ENCODE measurements at places on chromosomes 1 and 21. TPM values are rescaled to one million over a fixed set of nuclear protein-coding genes. Genes with fewer than 3 reads are reported as not detected.

GRCh38 chr1:172482044-172482443 lies 38.2 kb upstream of the PIGC start:
- DNase-seq = no peak

GRCh38 chr21:35102488-35103371 lies 53.6 kb upstream of the RUNX1 start:
- DNase-seq = peak; percentile 6

- no peak for DNase-seq
Measured at GRCh38 chr1:71668065-71668464, 587.2 kb upstream of the ZRANB2 start.

- DNase-seq = peak; percentile 56
Measured at GRCh38 chr1:211259638-211260126, 516 bp downstream of the RCOR3 start.

GRCh38 chr1:76465030-76465429 lies 390.5 kb downstream of the ST6GALNAC3 start:
- DNase-seq = no peak

Gene CD1D
- polyA plus RNA-seq = 1.9 TPM

DNA sequence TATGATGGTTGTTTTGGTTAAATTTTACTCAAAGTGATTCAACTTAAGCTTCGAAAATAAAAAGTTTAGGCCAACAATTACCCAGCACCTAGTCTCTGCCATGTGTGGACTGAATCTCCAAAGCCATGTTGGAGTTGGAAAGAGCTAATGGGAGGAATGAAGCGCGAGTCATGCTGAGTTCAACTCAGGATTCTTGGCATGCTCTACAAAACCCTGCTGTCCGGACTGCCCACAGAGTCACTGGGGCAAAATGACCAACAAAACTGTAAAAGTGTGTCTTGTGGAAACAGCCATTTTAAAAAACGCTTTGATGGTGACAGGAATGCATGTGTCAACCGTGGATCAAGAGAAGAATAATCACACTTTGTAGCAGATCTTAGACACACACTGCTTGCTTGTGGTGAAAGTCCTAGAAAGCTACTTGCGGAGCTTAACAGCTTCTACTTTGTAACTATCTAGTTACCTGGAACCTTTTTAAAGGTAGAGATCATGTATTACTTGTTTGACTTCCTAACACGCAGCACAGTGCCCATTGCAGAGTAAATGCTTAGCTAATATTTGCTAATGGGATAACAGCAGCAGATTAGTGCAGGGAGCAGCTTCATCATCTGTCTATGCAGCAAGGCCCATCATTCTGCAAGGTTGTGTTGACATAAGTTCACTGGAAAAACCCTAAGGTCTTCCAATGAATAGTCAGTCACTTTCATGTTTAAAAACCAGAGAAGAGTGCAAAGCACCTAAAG lies 7.0 kb upstream of the GBP6 start:
- DNase-seq = no peak
